ENCODE measurements at places on chromosomes 4 and X.

DNA sequence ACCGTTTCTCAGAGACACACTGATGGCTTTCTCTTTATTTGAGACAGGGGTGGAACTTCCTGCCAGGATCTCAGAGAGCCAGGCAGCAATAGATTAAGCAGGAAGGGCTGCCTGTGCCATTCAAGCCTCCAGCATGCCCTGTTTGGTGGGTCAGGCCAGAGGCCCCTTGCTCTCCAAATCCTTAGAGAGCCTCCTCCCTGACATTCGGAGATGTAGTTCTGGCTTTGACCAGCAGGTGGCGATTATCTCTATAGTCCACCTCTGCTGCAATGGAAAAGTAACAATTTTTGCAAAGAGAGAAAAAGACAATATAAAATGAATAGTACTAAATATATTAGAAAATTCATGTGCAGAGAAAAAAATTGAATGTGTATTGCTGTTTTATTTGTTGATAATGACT lies 93.9 kb downstream of the NXF2B start:
- DNase-seq: no peak

DNA sequence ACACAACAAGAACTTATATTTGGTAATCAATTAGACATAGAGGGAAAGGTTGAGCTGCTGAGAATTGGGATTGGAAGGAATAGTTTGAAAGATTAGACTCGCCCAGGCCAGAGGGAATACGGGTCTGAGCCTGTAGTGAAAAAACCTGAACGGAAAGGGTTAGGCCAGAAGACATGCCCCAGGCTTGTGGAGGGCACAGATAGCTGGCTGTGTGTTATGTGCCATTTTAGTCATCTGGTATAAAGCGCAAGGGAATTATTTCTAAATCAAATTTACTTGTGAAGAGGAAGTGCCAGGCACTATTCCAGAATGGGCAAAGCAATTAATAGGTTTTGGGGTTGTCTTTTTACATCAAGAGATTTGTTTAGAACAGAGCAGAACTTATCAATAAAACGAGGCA lies 187.5 kb upstream of the ANKRD50 start:
- DNase-seq: no peak

GRCh38 chr4:91283726-91284230 lies 1020.0 kb upstream of the GRID2 start:
- no peak for DNase-seq

- no peak for DNase-seq
Measured at GRCh38 chr4:128510850-128511249, 223.2 kb upstream of the PGRMC2 start.

- DNase-seq: peak; percentile 18
Measured at GRCh38 chr4:184825141-184825895, 450 bp downstream of the ACSL1 start.

- no peak for DNase-seq
Measured at GRCh38 chr4:140237616-140238350, 83.8 kb upstream of the MAML3 start.

DNA sequence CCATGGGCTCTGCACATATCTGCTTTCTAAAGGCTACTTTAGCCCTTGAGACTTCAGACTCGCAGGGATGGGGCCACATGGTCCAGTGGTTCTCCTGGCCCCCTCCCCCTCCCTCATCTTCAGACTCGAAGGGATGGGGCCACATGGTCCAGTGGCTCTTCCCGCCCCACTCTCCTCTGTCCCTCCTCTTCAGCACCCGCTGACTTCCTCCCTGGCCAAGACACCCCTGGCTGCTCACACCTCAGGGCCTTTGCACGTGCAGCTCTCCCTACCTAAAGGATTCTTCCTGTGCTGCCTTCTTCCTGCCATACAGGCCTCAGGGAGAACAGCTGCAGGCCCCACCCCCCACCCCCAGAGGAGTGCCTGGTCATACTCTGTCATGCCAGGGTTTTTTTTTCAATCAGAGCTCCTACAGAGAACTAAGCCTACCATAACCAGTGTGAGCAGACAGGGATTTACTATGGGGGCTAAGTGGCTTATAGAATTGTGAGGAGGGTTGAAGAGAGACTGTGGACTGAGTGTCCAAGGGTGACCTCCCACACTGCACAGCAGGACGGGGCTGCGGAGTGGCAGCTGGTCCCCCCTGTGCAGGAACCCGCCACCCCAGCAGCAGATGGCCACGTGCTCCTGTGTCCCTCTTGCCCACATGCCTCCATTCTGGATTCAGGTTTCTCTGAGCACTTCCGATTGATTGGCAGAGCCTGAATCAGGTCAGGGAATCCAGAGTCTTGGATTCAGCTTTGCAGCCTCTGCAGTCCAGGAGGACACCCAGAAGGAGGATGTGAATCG lies 6.1 kb upstream of the SPON2 start:
- DNase-seq: no peak

GRCh38 chr4:148152868-148153625 lies 289.2 kb downstream of the NR3C2 start:
- DNase-seq: no peak

DNA sequence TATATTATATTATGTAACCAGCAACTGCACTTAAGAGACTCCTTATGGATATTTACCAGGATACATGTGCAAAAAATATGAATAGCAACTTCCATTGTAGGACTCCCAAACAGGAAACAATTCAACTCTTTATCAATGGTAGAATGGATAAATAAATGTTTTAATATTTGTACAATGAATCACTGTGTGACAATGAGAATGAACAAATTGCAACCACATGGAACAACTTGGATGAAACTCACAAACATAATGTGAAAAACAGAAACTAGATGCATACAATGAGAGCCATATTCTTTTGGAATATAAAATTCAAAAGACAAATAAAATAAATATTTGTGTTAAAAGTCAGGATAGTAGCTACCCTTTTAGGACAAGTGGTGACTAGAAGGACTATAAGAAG lies 1015.7 kb downstream of the TECRL start:
- DNase-seq: no peak

DNA sequence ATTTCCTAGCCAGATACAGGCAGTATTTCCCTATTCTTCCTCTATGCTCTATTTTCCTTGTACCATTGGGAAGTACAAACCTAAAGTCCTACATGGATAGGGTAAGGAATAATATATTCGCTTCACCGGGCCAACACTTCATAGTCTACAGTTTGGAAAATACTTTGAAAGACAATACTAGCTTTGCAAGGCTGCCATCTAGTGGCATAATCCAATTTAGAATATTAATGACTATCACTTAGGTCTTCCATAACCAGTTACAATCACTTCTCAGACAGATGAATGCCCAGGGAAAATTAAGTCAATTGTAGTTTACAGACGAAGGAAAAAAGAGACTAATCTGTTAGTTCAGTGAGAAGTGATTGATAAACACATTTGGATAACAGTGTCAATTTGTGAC lies 141.0 kb upstream of the FAM47C start:
- DNase-seq: no peak

DNA sequence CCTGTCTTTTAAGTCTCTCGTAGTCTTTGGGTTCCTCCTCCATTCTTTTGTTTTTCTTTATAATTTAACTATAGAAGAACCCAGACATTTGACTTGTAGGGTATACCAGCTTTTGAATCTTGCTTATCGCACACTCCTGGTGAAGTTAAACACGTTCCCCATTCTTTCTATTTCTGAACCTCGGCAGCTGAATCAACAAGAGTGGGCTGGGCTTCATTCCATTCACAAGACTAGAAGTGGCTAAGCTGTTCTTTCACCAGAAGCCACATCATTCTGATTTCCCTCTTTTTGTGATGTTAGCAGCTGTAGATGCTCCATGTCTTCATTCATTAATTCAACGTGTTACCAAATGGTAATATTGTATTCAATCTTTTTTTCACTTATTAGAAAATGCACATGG lies 167.9 kb downstream of the CORIN start:
- no peak for DNase-seq

- no peak for DNase-seq
Measured at GRCh38 chr4:16741287-16741686, 157.2 kb downstream of the LDB2 start.

- DNase-seq: no peak
Measured at GRCh38 chrX:41846714-41847113, 76.6 kb downstream of the CASK start.

- no peak for DNase-seq
Measured at GRCh38 chr4:31392923-31393322, 672.8 kb downstream of the PCDH7 start.

DNA sequence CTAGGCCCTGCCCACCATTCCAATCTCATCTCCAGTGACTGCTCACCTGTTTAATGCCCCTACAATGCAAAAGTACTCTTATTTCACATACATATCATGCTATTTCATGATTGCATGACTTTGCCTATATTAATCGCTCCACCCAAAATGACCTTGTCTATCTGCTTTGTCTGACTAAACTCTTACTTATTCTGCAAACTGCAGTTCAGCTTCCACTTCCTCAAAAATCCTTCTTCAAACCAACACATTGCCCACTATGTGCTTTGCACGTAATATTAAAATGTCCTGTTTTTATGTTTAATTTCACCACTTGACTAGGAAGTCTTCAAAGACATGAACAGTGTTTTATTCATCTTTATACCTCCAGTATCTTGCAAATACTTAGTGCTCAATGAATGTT lies 229.6 kb downstream of the OPHN1 start:
- no peak for DNase-seq

GRCh38 chr4:130403221-130403620 lies 1307.3 kb downstream of the C4orf33 start:
- DNase-seq: no peak

GRCh38 chrX:114635986-114636385 lies 52.1 kb downstream of the HTR2C start:
- no peak for DNase-seq

DNA sequence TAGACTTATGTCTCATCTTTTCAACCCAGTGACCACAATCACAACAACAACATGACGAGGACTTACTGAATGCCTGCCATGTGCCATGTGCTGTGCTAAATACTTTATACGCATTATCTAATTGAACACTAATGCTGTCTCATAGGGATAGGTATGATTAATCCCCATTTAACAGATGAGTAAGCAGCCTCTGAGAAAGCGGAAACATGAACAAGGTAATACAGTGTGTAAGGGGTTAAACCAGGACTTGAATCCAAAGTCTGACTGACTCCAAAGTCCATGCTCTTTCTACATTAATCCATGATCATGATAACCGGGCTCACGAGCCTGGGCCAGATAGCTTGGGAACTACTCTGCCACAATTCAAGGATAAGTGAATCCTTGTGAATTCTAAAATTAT lies 105.3 kb upstream of the MBNL3 start:
- DNase-seq: no peak

DNA sequence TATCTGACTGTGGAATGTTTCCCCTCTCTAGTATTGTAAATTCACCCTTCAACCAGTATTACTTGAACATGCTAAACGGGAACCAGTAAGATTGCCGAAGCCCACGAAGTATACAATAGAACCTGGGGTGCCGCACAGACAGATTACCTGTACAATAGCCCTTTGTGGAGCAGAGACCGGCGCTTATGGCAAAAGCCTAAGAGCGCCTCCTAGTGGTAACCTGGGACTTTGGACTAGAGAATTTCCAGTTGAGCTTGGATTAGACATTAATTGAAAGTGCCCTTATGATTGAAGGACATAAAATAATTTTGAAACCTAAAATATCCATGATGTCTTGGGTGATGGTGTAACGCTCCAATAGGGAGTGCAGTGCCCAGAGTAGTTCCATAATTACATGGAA lies 14.1 kb downstream of the ZNF157 start:
- peak; percentile 47 for DNase-seq

DNA sequence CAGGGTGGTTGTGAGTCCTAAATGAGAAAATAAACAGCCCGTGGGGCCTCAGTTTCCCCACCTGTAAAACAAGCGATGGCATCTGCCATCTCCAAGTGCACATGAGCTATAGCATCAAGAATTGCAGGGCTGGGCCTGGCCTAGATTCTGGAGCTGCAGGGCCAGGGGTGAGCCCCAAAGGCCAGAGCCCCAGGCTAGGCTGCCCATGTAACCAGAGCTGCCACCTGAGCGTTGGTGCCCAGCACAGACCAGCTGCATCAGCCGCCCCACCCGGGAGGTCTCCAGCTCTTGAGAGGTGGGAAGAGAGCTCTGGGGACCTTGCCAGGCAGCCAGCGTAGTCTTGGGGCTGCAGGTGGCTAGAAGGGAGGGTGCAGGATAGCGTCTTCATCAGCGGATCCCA lies 27.0 kb upstream of the GPR78 start:
- no peak for DNase-seq

DNA sequence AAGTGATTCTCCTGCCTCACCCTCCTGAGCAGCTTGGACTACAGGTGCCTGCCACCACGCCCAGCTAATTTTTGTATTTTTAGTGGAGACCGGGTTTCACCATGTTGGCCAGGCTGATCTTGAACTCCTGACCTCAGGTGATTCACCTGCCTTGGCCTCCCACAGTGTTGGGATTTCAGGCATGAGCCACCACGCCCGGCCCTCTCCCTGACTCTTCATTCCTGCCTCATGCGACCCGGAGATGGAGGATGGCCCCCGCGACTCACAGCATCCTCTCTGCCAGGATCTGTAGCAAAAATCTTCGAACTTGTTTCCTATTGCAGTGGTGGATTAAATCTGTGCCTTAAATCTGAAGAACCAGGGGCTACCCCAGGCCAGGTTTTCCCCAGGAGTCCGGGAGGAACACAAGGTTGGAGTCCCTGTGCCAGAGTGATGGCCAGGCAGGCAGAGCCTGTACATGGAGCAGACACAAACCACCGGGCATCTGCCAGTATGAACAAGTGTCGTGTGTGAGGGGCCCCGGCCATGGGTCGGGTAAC lies 11.5 kb downstream of the CPLX1 start:
- no peak for DNase-seq

- no peak for DNase-seq
Measured at GRCh38 chr4:153151535-153152455, 52.4 kb upstream of the TRIM2 start.

DNA sequence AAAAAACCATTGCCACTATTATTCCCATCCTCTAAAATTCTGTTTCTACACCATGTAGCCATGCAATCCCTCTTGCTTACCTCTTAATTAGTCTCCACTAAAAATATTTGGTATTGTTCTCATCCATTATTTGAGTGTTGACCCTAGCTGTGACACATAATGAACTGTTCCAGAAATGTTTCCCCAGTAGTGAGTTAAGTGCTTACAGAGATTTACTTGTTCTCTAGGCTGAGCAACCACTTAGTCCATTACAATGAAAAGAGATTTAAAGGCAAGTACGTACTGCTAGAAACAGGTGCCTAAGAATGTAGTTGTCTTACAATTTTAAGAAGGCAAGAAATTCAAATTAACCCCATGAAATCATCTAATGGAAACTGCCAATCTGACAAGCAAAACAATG lies 112.7 kb upstream of the PTPN13 start:
- no peak for DNase-seq

- no peak for DNase-seq
Measured at GRCh38 chr4:137768881-137769280, 236.6 kb upstream of the PCDH18 start.

- no peak for DNase-seq
Measured at GRCh38 chrX:13770013-13770535, 35.5 kb downstream of the OFD1 start.

DNA sequence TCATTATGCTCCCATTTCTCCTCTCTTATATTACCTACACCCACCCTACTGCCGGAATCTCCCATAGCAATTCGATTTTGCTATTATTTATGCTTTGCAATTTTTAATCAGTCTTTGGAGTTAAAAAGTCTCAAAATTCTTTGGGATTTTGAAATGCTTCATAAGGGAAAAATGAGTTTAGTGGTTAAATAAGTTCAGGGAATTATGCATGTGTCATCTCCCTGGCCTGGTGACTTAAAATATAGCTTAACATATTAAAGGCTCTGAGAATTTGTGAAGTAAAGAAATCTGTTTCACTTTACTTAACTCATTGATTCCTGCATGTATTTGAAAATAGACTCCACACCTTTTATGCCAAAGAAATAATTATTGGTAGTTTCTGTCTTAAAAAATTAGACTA lies 185.1 kb upstream of the DIPK2B start:
- no peak for DNase-seq

Data from stimulated activated CD4-positive, alpha-beta T cell treated with anti-CD3 and anti-CD28 coated beads, TNF-alpha, amount 100 ng/mL, for 1 hour (primary cell).